ENCODE measurements at places on chromosomes 6 and 20. TPM values are rescaled to one million over a fixed set of nuclear protein-coding genes. Genes with fewer than 3 reads are reported as not detected.

DNA sequence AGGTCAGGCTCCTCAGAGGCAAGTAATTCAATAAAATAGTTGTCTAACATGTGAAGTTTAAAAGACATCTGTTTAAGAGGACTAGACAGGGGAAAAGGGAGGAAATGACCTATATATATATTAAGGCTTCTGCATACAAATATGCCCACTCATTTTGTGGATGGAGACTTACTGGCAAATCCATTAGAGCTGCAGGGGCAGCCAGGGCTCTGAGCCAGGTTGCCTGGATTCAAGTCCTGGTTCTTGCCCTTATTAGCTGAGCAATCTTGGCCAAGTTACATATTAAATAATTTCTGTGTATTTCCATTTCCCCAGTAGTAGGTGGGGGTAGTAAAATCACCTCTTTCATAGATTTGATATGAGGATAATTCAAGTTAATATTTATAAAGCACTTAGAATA, 287.0 kb upstream of the RIMS1 start:
- DNase-seq, result no peak

- no peak for DNase-seq
These were observed 79.3 kb upstream of the GATA5 start for GRCh38 chr20:62554898-62555641.

- DNase-seq, result no peak
These were observed 22.3 kb downstream of the TULP4 start for GRCh38 chr6:158334534-158334933.

- DNase-seq, result peak; percentile 68
These were observed 35.3 kb upstream of the PTGIS start for GRCh38 chr20:49603209-49603627.

DNA sequence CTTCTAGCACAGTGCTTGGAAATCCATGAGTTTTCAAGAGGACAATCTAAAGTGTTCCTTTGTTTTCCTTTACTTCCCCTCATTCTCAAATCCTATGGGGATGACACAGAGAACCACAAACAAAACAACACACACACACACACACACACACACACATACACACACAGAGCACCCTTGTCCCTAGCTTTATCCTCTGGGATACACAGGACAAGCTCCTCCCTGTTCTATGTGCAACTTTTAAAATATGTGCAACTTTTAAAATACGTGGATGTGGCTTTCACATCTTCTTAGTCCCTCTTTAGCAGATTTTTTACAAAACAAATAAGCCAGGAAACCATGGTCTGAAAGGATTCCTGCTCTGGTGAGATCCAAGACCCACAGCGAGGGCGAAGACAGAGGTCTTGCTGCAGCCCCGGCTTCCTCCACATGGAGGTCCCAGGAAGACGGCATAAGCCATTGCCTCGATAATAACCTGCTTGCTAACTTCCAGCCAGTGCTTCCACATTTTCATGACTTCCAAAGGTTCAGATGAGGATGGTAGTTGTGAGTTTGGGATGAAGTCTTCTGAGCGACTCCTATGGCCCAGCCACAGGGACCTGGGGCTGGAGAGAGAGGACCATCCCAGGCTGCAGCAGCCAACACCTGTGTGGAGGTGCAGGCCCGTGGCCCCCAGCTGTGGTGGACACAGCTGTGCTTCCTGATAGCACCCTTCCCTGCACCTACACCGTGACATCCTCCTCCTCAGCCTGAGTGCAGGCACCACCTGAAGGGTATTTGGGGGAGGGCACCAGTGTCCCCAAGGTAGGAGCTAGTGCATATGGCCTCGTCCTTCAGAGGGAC, 62.8 kb upstream of the CD93 start:
- DNase-seq, result no peak

- no peak for DNase-seq
These were observed 207.6 kb upstream of the MYLIP start for GRCh38 chr6:15921243-15921642.

The NKAIN2 gene
- 0.72 TPM for polyA plus RNA-seq
